HuH-7 (cell line): ENCODE measurements at places on chromosomes 6 and 20.

- no peak for DNase-seq
Measured at GRCh38 chr6:6832439-6832838, 243.9 kb downstream of the LY86 start.

- no peak for DNase-seq
Measured at GRCh38 chr6:47180633-47181032, 129.1 kb downstream of the TNFRSF21 start.

DNA sequence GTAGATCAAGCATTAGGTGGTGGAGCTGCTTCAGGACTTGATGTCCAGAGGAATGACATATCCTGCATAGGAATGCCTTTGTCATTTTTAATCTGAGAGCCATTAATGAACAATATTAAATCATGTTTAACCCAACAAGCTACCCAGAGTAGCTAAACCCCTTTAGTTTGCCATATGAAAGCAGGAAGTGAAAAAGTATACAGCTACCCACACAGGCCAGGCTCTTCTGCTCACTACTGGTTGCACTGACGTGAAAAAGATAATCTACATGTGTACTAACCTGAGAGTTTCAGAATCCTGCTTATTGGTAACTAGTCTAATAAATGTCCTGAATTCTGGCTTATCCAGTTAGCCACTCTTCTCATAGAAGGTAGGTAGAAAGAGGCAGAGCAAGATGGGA is 19.9 kb downstream of the GLYATL3 start:
- no peak for DNase-seq

DNA sequence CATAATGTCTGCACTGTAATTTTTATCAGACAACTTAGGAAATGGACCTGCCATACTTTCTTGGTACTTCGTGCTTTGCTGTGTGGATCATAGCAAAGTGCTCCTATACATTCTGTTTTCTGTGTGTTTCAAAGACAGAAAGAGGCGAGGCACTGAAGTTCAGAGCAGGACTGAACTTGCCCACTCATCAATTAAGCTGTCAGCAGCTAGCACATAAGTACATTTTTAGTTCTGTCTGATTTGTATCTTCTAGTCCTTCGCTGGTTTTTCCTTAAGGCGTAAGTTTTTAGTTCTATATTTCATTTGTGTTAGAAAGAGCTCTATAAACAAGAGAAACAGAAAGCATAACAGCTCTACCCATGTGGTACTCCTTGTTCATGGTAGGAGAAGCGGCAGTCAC is 42.1 kb downstream of the MAP3K4 start:
- DNase-seq: no peak

GRCh38 chr6:111533087-111533784 is 50.2 kb upstream of the REV3L start:
- DNase-seq: no peak

DNA sequence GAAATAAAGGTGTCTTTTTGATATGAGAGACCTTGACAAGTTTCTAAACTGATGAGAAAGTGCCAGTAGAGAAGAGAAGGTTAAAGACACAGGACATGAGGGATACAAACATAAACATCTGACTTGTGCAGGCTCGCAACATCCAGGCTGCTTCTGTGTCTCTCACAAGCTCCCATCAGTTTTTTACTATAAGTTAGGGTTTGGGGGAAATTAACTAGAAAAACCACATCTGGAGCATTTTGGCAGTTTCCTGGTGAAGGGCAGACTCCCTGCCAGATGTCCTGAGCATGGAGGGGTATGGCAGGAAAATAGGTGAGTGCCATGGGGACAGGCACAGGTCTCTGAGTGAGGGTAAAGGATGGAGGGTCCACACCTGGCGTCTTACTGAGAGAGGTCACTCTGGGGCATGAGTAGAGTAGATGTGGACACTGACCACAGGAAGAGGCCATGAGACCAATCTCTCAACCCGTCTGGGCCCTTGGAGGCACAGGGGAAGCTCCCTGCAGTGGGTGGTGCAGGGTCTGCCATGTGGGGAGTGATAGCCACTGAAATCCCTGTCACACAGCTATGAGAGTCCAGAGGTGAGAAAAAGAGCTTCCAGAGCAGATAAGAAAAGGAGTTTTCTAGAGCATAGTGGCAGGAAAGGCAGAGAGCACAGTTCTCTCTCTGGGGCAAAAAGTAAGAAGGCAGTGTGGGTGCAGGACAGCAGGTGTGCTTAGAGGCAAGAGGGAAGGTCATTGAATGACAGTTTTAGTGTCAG is 193.3 kb upstream of the SYNDIG1 start:
- no peak for DNase-seq

DNA sequence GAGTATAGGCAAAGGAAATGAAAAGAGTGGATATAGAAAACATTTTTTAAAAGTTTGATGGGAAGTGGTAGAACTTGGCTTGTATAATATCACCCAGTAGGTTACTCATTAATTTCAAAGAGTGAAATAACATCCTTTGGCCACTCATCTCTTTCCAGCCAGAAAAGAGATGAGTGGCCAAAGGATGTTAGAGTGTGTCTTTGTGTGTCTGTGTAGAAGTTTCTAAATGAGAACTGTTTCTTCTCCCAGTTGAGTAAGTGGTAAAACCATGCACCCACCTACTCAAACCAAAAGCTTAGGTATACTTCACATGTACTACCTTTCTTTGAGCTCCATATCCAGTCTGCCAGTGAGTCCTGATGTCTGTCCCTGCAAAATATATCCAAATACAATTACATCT is 47.7 kb upstream of the TMEM244 start:
- DNase-seq: no peak

- no peak for DNase-seq
Measured at GRCh38 chr20:37790900-37791299, 97.1 kb downstream of the CTNNBL1 start.

DNA sequence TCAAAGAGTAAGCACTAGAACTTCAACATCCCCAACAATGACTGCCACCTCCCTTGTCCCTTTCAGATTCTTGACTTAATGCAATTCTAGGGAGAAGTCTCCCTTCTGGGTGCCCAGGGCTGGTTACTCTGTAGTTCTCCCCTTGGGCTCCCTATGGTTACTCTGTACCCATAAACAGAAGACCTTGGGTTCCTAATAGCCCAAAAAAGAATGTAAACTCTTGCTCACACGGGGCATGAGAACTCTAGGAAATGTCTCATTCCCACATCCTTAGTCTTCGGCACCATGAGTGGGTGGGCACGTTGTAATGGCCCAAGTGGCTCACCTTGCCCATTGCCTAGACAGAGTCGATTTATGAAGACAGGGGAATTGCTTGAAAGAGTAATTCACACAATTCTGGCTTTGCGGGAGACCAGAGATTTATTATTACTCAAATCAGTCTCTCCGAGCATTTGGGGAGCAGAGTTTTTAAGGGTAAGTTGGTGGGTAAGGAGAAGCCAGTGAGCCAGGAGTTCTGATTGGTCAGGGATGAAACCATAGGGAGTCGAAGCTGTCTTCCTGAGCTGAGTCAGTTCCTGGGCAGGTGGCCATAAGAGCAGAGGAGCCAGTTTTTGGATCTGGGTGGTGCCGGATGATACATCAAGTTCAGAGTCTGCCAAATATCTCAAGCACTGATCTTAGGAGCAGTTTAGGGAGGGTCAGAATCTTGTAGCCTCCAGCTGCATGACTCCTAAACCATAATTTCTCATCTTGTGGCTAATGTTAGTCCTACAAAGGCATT is 61.2 kb upstream of the SIRPG start:
- DNase-seq: no peak

DNA sequence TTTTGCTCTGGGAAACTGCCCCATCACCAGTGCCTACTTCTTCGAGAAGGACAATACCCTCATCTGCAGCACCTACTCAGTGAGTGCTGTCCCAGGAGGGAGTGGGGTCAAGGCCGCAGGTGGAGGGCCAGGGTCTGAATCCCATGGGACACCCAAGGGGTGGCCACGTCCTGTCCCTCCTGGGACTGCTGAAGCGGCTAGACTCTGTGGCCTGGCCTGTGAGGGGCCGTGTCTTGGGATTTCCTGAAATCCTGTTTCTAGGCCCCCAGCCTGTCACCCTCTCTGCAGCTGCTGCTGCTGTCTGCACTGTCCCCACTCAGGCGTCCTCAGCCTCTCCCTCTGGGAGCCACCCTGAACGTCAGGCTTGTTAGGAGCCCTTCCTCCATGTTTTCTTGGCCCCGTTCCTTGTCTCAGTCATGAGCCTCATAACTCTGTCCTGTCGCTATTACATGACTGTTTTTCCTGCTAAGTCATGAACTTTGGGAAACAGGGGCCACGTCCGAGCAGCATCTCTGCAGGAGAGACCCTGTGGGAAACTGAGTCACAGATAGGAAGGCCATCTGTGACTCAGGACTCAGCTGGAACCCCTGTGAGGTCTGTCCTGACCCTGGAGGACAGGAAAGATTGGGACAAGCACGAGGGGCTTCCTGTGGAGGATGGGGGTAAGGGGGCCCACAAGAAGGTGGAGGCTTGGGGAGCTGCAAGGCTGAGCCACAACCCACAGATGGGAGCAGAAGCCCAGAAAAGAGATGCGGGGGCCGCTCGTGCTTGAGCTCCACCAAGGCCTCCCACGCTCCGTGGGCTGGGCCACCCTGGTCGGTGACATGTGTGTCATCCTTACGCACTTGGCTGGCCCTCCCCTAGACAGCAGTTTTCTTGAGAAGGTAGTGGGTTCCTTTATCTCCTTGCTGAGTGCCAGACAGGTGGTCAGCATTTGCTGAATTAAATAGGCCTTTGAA is 49.9 kb downstream of the EFCAB8 start:
- no peak for DNase-seq

- DNase-seq: no peak
Measured at GRCh38 chr6:158707120-158707820, 57.4 kb downstream of the SYTL3 start.

GRCh38 chr20:53739799-53740785 is 146.5 kb upstream of the ZNF217 start:
- no peak for DNase-seq

- DNase-seq: no peak
Measured at GRCh38 chr6:26553264-26553634, 15.1 kb downstream of the HMGN4 start.

DNA sequence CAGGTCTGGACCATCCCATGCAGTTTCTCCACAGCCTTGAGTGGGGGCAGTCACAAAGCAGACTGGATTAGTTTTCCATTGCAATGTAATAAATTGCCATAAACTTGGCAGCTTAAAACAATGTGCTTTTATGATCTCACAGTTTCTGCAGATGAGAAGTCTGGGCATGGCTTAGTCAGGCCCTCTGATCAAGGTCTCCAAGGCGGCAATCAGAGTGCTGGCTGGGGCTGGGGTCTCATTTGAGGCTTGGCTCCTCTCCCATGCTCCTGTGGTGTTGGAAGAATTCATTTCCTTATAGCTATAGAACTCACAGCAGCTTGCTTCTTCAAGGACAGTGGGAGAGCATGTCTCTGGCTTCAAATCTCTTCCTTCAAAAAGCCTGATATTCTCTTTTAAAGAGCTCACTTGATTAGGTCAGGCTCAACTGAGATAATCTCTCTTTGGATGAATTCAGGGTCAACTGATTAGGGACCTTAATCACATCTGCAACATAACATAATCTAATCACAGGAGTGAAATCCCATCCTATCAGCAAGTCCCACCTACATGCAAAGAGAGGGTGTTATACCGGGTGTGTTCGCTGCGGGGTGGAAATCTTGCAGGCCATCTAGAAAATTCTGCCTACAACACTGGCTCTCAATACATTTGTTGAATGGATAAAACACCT is 77.4 kb upstream of the SULF2 start:
- no peak for DNase-seq

DNA sequence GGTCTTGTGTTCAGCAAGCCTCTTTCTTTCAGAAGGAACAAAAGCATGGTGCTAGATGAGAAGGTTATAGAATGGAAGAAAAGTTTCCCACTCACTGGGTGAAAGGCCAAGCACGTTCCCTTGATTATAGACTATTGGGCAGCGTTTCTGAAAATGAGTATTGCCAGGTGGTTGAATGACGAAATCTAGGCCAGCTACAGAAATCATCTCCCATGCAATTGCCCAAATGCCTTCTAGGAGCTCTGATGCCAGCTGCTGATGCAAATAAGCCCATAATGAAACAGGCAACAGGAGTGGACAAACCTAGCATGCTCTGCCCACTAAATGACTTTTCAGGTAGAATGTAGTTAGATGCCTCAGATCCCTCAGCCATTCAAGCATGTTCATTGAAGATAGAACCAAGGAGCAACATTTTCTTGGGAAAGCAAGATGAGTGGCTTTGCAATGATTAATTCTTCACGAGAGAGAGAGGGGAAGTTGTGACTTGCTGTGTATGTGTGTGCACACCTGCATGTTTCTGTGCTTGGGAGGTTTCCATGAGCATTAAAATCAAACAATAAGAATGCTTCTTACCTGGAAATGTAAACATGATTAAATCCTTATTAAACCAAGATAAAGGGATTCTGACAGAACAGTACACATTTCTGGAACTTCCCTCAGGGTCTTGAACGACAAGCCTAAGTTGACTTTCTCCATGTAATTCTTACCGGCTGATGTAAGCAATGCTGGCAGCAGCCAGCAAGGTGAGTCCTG is 43.6 kb downstream of the ADTRP start:
- no peak for DNase-seq

GRCh38 chr6:15408758-15409157 is 162.9 kb downstream of the JARID2 start:
- no peak for DNase-seq

- DNase-seq: no peak
Measured at GRCh38 chr6:32047539-32047854, 9.3 kb downstream of the CYP21A2 start.
